CD8-positive, alpha-beta memory T cell (primary cell): ENCODE measurements at places on chromosomes 1 and 21. TPM values are rescaled to one million over a fixed set of nuclear protein-coding genes. Genes with fewer than 3 reads are reported as not detected.

PTGER3 gene
- not detected for polyA plus RNA-seq

DDI2 gene
- polyA plus RNA-seq = 6.1 TPM

RPTN gene
- not detected for polyA plus RNA-seq

DNA sequence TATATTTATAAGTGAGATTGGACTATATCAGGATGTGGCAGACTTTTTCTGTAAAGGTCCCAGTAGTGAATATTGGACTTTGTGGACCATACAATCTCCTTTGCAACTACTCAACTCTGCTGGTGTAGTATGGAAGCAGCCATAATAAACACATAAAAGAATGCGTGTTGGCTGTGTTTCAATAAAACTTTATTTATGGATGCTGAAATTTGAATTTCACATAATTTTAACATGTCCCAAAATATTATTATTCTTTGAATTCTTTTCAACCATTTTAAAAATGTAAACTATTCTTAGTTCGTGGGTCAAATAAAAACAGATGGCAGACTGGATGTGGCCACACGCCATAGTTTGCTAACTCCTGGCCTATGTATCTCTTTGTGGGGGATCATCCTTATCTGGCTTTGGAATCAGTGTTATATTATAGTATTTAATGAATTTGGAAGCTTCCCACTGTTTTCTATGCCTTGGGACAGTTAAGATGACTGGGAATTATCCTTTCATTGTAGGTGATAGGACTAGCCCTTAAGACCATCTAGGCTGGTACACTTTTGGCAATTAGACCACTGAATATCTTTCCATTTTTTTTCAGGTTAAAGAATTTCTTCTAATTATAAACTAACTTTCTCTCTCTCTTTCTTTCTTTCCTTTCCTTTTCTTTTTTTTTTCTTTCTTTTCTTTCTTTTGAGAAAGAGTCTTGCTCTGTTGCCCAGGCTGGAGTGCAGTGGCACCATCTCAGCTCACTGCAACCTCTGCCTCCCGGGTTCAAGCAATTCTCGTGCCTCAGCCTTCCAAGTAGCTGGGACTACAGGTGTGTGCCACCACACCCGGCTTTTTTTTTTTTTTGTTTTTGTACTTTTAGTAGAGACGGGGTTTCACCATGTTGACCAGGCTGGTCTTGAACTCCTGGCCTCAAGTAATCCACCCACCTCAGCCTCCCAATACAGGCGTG, 14.9 kb upstream of the SLAMF6 start:
- DNase-seq = no peak

MYBPH gene
- not detected for polyA plus RNA-seq
